ENCODE measurements at places on chromosomes 1 and 21. TPM values are rescaled to one million over a fixed set of nuclear protein-coding genes. Genes with fewer than 3 reads are reported as not detected.

Gene XPR1
- total RNA-seq = 21.9 TPM

Gene INSRR
- total RNA-seq = not detected

Gene LRRC71
- not detected for total RNA-seq

Gene B3GALT6
- 13.8 TPM for total RNA-seq

Gene GJB4
- 0.18 TPM for total RNA-seq

Gene ATAD3C
- total RNA-seq = not detected

Gene SLC25A34
- total RNA-seq = 11.3 TPM

DNA sequence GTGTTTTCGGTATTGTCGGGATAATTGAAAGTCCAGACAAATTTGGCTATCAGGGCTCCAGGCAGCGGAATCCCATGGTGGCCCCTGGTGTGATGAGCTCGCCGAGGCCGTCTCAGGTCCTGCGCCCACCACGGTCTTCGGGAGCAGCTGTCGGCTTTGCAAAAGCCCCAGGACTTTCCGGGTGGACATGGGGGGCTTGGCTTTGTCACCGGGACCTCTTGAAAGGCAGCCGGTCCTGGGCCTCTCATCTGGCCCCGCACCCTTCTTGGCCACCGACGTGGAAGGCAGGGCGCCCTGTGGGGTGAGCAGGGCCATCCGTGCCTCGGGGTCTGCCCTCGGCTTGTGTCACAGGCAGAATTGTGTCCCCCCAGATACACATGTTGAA lies 87.1 kb upstream of the ACTRT2 start:
- H3K4me3 ChIP-seq = no peak overlapping the region
- no peaks in the 10 kb centered on the region for H3K36me3 ChIP-seq
- no peak for DNase-seq
- no peak overlapping the region for H3K27ac ChIP-seq
- no peaks in the 10 kb centered on the region for H3K4me1 ChIP-seq

DNA sequence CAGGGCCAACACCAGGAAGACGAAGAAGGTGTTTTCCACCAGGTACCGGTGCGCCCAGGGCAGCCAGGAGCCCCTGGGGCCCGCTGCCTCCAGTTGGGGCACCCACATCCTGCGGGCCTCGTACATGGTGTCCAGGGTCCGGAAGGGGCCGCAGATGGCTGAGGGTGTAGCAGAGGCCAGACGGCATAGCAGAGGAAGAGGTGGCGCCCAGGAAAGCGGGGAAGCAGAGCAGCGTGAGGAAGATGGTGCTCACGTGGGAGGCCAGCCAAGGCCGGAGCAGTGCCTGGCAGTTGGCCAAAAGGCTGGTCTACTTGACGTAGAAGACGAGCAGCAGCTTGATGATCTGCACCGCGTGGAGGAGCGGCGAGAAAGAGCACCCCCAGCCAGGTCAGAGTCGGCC lies 40.4 kb downstream of the ZNF691 start:
- no peaks in the 10 kb centered on the region for H3K27me3 ChIP-seq
- no peak for DNase-seq
- no peak overlapping the region for H3K27ac ChIP-seq
- no peak overlapping the region for H3K4me3 ChIP-seq
- H3K36me3 ChIP-seq = no peaks in the 10 kb centered on the region

DNA sequence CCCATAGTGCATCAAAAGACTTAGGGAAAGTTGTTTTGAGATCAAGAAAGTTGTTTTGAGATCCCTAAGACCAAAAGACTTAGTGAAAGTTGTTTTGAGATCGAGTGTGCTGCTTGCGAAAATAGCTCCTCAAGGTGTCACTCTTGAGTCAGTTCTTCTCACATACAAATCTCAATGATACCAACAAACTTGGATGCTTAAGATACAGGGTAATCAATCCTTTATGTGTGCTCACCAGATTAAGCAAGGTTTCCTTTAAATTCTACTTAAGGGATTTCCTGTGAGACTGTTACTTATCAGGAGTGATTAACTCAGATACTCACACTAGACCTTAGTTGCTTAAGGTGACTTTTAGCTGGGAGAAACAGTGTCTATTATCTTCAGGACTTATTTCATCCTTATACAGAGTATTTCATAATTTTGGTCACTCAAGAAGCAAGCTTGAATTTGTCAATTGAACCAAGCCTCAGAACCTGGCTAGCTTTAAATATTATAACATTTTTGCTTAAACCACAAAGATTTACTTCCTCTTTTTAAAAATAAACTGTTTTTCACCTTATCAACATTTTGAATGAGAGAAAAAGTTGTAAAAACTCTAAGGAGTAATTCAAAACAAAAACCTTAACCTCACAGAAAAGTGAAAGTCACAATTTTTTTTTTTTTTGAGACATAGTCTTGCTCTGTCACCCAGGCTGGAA lies 8.0 kb upstream of the RLF start:
- no peaks in the 10 kb centered on the region for H3K27me3 ChIP-seq
- H3K4me1 ChIP-seq = no peaks in the 10 kb centered on the region
- H3K36me3 ChIP-seq = no peaks in the 10 kb centered on the region
- DNase-seq = no peak
- H3K27ac ChIP-seq = no peak overlapping the region

GRCh38 chr1:114015075-114015474 lies 35.8 kb downstream of the OLFML3 start:
- DNase-seq = no peak
- H3K27ac ChIP-seq = no peak overlapping the region
- H3K36me3 ChIP-seq = no peaks in the 10 kb centered on the region
- no peaks in the 10 kb centered on the region for H3K4me1 ChIP-seq
- H3K27me3 ChIP-seq = no peaks in the 10 kb centered on the region

DNA sequence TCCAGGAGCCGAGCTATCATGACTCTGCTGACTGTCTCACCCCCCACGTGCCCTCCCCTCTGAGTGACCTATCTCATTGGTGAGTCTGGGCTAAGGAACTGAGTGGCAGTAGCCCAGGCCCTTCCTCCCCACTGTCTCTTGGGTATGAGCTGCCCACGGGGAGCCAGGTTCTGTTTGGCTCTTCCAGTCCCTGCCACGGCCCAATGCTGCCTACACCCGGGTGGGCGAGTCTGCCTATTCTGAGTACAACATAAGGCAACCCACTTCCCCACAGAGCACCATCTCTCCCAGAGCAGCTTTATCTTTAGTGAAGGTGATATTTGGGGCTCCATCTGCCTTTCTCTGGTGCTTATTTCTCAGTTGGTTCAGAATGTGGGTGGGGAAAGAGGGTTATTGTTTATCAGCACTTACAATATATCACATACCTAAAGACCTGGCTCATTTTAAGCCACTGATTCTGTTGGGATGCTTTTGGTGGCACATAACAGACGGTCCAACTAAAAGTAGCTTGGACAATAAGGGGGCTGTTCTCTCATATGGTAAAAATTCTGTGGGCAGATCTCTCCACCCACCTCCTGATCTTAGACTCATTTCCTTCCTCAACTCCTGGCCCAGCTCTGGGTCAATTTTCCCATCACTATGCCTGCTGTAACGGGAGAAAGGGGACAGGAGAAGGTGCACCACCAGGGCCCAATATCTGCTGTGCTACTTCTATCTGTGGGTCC lies 27.7 kb upstream of the VWA5B1 start:
- H3K4me3 ChIP-seq = no peak overlapping the region
- H3K27ac ChIP-seq = no peak overlapping the region
- no peak for DNase-seq

GRCh38 chr1:178064191-178064821 lies 29.6 kb upstream of the RASAL2 start:
- H3K4me1 ChIP-seq = peaks cover 4% of the 10 kb centered on the region
- no peak overlapping the region for H3K27ac ChIP-seq
- no peak for DNase-seq
- no peaks in the 10 kb centered on the region for H3K27me3 ChIP-seq
- H3K36me3 ChIP-seq = no peaks in the 10 kb centered on the region

DNA sequence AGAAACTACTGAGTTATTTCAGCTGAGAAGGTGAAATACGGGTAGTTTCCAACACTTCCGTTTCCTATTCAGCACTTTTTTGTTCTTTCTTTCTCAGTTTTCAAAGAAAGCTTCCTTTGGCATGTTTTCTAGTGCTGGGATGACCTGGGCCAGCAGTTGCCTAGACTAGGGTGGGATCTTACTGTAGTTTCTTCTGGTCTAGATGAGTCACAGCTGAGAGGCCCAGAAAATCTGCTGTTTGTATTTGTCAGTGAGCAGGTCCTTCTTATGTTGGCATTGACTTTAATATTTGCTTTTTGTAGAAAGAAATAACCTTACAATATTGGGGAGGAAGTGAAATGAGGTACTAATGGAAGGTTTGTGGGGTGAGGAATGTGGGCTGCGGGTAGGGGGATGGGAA lies 22.2 kb downstream of the C1orf21 start:
- H3K36me3 ChIP-seq = no peaks in the 10 kb centered on the region
- H3K27me3 ChIP-seq = no peaks in the 10 kb centered on the region
- peaks cover 13% of the 10 kb centered on the region for H3K4me1 ChIP-seq
- no peak overlapping the region for H3K4me3 ChIP-seq

DNA sequence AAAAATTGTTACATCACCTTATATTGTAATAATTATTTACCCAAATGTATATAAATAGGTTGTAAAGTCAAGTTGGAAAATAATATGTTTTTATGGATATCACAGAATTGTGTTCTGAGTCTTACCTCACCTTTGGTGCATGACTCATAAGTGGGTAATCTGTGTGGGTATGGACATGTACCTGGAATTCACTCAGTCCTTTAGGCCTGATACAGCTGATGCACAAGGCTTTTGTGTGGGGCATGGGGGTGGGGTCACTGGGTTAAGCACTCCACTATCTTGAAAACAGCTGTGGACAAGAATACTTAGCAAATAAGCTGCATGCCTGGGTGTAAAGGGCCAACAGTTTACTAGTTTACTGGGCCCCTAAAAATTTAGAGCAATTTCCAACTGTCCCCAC lies 34.4 kb downstream of the INKA2 start:
- H3K36me3 ChIP-seq = peaks cover 93% of the 10 kb centered on the region
- DNase-seq = no peak
- no peaks in the 10 kb centered on the region for H3K4me1 ChIP-seq
- H3K27ac ChIP-seq = no peak overlapping the region

- H3K4me3 ChIP-seq = no peak overlapping the region
- no peaks in the 10 kb centered on the region for H3K36me3 ChIP-seq
- DNase-seq = no peak
- no peaks in the 10 kb centered on the region for H3K27me3 ChIP-seq
- no peak overlapping the region for H3K27ac ChIP-seq
Observed at GRCh38 chr1:111963985-111964738, 25.3 kb downstream of the KCND3 start.

- H3K27me3 ChIP-seq = no peaks in the 10 kb centered on the region
- peaks cover 22% of the 10 kb centered on the region for H3K4me1 ChIP-seq
- peaks cover 42% of the 10 kb centered on the region for H3K36me3 ChIP-seq
- no peak for DNase-seq
Observed at GRCh38 chr1:53219711-53220110, 723 bp downstream of the CZIB start.

- no peaks in the 10 kb centered on the region for H3K4me1 ChIP-seq
- no peaks in the 10 kb centered on the region for H3K36me3 ChIP-seq
- peak; percentile 56 for DNase-seq
- no peaks in the 10 kb centered on the region for H3K27me3 ChIP-seq
- no peak overlapping the region for H3K27ac ChIP-seq
- no peak overlapping the region for H3K4me3 ChIP-seq
Observed at GRCh38 chr1:71019233-71019969, 28.2 kb downstream of the PTGER3 start.

GRCh38 chr1:24190983-24191461 lies 3.9 kb upstream of the IFNLR1 start:
- no peaks in the 10 kb centered on the region for H3K27me3 ChIP-seq
- no peak for DNase-seq
- no peaks in the 10 kb centered on the region for H3K36me3 ChIP-seq
- no peak overlapping the region for H3K4me3 ChIP-seq

DNA sequence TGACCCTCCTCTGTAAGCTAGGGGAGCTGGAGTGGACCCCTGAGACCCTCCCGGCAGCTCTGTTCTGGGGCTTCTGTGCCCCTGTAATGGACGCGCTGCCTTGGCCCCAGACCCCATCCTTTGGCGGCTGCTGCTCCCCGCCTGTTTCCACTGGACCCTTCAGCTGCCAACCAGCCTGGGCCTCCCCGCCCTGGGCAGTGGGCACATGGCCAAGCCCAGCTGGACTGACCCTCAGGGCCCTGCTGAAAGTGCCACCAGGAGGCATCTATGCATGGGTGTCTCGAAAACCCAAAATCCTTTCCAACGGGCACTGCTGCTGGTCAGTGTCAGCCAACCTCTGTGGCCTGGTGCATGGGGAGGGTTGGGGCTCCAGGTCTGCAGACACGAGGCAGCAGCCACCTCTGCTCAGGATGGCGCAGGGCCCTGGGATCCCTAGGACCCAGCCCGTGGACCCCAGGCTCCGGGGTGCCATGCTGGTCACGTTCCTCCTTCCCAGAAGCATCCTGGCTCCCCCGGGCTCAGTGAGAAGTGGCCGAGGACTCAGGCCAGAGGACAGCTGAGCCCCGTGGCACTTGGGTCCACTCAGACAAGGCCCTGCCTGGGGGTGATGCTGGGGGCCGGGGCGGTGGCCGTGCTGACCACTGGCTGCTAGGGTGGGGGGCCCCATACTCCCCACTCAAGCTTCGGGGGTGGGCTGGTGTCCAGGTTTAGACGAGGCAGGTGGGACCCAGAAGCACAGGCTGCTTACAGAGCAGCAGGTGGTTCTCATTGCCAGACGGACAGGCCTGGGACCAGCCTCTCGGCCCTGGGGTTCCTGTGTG lies 46.9 kb downstream of the SLX9 start:
- H3K27me3 ChIP-seq = no peaks in the 10 kb centered on the region
- DNase-seq = no peak
- H3K4me3 ChIP-seq = no peak overlapping the region
- H3K27ac ChIP-seq = peak overlapping the region; percentile 8

GRCh38 chr1:145837656-145838055 lies 7.8 kb upstream of the NUDT17 start:
- no peak overlapping the region for H3K4me3 ChIP-seq
- no peaks in the 10 kb centered on the region for H3K27me3 ChIP-seq
- H3K36me3 ChIP-seq = peaks cover 100% of the 10 kb centered on the region
- DNase-seq = no peak

GRCh38 chr1:212221801-212222200 lies 63.4 kb upstream of the PPP2R5A start:
- H3K4me1 ChIP-seq = peaks cover 19% of the 10 kb centered on the region
- DNase-seq = no peak
- no peaks in the 10 kb centered on the region for H3K36me3 ChIP-seq
- H3K27ac ChIP-seq = no peak overlapping the region
- H3K27me3 ChIP-seq = no peaks in the 10 kb centered on the region

- DNase-seq = no peak
- H3K36me3 ChIP-seq = no peaks in the 10 kb centered on the region
- H3K4me3 ChIP-seq = no peak overlapping the region
- no peaks in the 10 kb centered on the region for H3K27me3 ChIP-seq
- no peaks in the 10 kb centered on the region for H3K4me1 ChIP-seq
Observed at GRCh38 chr1:178494569-178494971, 2.2 kb downstream of the CLEC20A start.

All from stomach (tissue), 19 donors.